ENCODE measurements at places on chromosomes 3 and 15.

DNA sequence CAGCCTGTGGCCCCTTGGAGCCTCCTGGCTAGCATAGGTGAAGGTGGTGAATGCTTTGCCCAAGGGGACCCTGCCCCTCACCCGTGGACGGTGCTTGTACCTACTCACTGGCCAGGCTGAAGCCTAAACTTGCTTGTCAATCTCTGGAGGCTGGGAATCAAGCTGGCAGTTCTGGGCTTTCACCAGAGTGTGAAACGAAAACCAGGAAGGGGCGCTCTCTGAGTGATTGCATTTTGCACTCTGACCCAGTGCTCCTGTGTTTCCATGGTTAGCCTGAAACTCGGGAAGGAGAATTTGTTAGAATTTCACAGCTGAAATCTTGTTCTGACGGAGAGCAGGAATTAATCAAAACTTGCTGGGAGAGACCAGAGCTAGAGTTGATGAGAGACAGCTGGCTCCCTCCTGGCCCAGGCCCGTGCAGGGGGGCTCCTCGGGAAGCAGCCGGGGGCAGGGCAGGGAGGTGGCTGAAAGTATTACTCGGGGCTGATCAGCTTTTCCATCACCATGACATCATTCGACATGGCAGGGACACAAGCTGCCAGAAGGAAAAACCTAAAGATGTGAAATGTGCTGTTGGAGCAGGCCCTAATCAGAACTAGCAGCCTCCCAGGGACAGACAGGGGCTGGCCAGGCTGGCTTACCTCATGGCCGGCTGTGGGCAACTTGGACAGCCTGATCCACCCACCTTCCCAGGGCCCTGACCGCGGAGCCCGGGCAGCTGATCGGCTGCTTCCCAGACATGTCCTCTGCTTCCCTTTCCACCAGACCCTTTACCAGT, 323.6 kb upstream of the CTDSPL start:
- DNase-seq = no peak

DNA sequence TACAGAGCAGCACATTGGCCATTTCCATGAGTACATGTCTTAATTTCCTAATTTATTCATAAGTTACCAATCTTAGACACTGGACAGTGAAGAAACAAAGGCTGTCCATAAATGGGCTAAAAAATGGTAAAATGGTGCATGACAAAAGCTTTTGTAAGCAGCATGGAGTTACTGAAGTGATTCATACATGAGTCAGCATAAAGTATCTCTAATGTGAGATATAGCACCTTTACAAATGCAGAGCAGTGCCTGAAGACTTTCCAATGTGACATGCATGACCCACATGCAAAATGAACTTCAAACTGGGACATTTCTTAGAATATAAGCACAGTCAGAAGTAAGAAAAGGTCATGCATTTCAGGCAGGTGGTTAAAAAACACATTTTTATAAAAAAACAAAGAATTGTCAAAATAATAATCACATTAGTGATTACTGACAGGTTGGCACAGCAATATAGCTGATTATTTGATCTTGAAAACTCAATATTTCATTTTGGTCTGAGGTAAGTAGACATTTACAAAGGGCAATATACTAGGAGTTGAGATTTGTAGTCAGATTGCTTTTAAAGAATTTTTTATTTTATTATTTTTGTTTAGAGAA, 299.3 kb downstream of the PLCL2 start:
- no peak for DNase-seq

- no peak for DNase-seq
These were observed 104.1 kb upstream of the GOLGA8J start for GRCh38 chr15:29978411-29979382.

- DNase-seq = no peak
These were observed 35.6 kb upstream of the AP4E1 start for GRCh38 chr15:50872832-50873426.
